ENCODE measurements at places on chromosomes 2 and 18. TPM values are rescaled to one million over a fixed set of nuclear protein-coding genes. Genes with fewer than 3 reads are reported as not detected.

Gene GALR1
- 0.09 TPM for total RNA-seq

Gene LYG2
- total RNA-seq = not detected

Gene NYAP2
- 0.06 TPM for total RNA-seq

Gene FBXO15
- total RNA-seq = 1.8 TPM

Gene FAM124B
- total RNA-seq = 1.2 TPM

Gene CD28
- 1.6 TPM for total RNA-seq

Gene VWA3B
- 0.58 TPM for total RNA-seq

Gene XRCC5
- 197 TPM for total RNA-seq

Gene ASB18
- not detected for total RNA-seq

Gene BCL2
- 18.5 TPM for total RNA-seq

Gene FAM110C
- 41.8 TPM for total RNA-seq

Gene GPR35
- total RNA-seq = 71.2 TPM

Gene ERBB4
- 0.43 TPM for total RNA-seq

Gene DYNAP
- not detected for total RNA-seq

Gene KIAA2012
- not detected for total RNA-seq

Gene DPYSL5
- total RNA-seq = 0.26 TPM

Gene ST8SIA3
- 2.9 TPM for total RNA-seq

Gene CDH7
- total RNA-seq = not detected

Gene YIPF4
- 61.5 TPM for total RNA-seq

Gene INHBB
- 1.1 TPM for total RNA-seq

Gene DLGAP1
- 105 TPM for total RNA-seq

Gene CCDC74B
- total RNA-seq = 3.4 TPM

Gene PPP1R1C
- total RNA-seq = 8.8 TPM

Gene SLC14A1
- 96.9 TPM for total RNA-seq

Gene CYTIP
- total RNA-seq = 10.7 TPM

Gene PRKAG3
- not detected for total RNA-seq

Gene DYSF
- 12.8 TPM for total RNA-seq

Gene ITGB6
- 48.8 TPM for total RNA-seq

Gene SKA1
- total RNA-seq = 0.55 TPM

Gene SEMA4F
- 12.5 TPM for total RNA-seq

Gene GPR39
- total RNA-seq = 12.7 TPM
